Esophagus squamous epithelium (tissue), 5 donors: ENCODE measurements at places on chromosomes 12 and 14.

DNA sequence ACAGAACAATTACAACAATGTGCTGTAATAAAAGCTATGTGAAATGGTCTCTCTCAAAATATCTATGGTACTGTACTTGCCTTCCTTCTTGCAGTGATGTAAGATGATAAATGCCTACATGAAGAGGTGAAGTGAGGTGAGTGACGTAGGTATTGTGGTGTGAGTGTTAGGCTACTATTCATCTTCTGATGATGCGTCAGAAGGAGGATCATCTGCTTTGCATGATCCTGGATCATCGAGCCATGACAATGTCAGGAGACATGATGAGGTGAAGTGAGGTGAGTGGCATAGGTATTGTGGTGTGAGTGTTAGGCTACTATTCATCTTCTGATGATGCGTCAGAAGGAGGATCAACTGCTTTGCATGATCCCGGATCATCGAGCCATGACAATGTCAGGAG, 105.8 kb downstream of the KCNC2 start:
- DNase-seq: no peak

GRCh38 chr14:103189481-103190470, 66.5 kb downstream of the TNFAIP2 start:
- DNase-seq: no peak

GRCh38 chr12:95532851-95533250, 18.4 kb downstream of the USP44 start:
- no peak for DNase-seq

DNA sequence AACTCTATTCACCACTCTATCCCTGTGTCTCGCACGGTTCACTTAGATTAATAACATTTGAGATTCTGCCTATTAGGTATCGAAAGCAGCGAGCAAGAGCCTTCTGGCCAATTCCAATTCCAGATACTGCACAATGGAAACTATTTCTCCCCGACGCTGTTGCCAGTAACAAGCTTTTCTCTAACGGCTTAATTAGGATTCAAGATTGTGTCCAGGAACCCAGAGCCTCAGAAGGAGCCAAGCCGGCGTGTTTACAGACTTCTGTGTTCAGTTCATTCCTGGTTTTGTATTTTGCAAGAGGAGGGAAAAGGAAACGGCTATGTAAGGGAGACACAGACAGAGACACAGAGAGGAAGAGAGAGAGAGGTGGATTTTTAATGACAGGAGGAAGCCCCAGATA, 185.6 kb downstream of the DICER1 start:
- no peak for DNase-seq

DNA sequence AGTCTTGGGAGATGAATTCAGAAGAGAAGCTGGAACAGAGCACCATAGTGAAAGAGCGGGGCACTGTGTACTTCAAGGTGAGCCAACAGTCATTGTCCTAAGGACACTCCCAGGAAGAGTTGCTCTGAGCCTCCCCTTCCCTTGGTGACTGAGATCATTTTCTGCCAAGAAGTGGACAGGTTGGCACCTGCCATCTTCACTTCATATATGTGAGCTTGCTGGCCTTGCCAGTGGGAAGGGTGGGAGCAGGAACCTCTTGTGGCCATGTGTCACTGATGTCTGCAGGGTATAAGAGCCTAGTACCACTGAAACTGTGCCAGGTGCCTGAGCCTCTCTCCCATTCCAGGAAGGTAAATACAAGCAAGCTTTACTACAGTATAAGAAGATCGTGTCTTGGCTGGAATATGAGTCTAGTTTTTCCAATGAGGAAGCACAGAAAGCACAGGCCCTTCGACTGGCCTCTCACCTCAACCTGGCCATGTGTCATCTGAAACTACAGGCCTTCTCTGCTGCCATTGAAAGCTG, 5.3 kb downstream of the FKBP4 start:
- no peak for DNase-seq

GRCh38 chr12:25713264-25713663, 160.2 kb upstream of the LMNTD1 start:
- DNase-seq: no peak
